ENCODE measurements at places on chromosomes 11 and 22.
A peak's percentile ranks its signal among the peaks of the same experiment; 100 is the strongest.

DNA sequence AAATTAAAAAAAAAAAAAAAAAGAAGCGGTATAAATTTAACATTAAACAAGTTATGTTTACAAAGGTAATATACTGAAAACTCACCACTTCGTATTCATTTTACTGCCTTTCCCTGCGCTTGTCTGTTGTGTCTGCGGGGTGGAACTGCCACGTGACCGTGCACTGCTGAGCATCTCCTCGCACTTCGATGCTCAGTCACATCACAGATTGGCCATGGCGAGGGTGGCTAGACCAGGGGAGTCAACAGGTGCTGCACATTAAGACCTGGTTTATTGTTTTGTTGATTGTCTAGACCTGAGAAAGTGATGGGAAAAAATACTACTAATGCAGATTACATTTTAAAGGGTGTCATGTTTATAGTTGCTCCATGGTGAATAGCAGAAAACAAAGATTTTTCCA is 22.8 kb upstream of the TUB start:
- DNase-seq = no peak

DNA sequence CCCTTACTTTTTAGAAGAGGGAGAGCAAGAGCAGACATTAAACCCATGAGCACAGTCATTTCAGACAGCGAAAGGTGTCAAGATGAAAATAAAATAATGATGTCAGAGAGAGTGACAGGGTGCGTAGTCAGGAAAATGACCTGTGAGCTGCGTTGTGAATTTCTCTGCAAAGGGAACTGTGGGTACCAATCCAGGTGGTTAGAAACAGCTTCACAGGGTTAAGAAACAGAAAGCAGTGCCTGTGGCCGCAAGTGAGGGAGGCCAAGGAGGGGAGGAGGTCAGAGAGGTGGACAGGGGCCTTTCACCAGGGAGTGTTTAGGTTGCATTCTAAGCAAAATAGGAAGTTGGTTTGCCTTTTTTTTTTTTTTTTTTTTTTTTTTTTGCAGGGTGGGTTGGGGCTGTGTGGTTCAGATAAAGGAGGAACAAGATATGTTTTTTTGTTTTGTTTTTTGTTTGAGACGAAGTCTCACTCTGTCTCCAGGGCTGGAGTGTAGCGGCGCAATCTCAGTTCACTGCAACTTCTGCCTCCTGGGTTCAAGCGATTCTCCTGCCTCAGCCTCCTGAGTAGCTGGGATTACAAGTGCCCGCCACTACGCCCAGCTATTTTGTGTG is 7.9 kb downstream of the TIGD3 start:
- no peak for DNase-seq

DNA sequence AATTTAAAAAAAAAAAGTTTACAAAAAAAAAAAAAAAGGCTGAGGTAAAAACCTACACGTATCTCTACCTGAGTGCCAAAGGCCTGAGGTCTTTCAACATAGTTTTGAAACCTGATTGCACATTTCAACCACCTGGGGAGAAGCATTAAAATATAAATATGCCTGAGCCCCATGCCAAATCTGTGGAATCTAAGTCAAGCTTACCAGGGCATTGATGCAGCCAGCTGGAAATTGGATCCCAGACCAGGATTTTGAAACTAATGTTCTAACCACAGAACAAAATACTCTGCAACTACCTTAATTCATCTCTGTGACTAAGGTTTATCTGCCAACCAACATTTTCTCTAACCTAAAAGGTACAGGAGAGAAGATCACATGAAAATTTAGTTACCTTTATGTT is 38.8 kb upstream of the CHRNA10 start:
- DNase-seq = no peak

GRCh38 chr11:122656631-122657101 is 1.1 kb downstream of the UBASH3B start:
- no peak for DNase-seq

DNA sequence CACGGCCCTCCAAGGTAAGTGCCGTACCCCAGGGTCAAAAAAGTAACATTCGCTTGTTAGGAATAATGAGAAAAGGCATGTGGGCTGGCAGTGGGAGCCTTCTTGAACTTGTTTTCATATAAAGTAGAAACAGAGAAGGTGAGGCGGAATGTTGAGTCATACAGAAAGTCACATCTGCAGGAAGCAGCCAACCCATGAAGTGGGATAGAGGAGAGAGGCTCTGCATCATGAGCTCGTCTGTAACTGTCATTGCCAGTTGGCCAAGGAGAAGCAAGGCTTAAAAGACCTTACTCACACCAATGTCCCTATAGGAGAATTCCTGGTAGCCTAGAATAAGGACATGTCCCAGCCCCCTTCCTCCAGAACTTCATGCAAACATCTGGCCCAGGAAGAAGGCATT is 253.3 kb downstream of the BUD13 start:
- DNase-seq = no peak

GRCh38 chr11:2700415-2701211 is 819 bp upstream of the KCNQ1OT1 start:
- DNase-seq = peak; percentile 5

- DNase-seq = no peak
These were observed 100.3 kb upstream of the TEAD1 start for GRCh38 chr11:12573707-12574485.

GRCh38 chr11:45918331-45918941 is 759 bp upstream of the PEX16 start:
- peak; percentile 41 for DNase-seq

- peak; percentile 19 for DNase-seq
These were observed 199.9 kb downstream of the DSCAML1 start for GRCh38 chr11:117597071-117597470.

GRCh38 chr22:29079218-29079901 is 6.5 kb downstream of the KREMEN1 start:
- no peak for DNase-seq

- DNase-seq = no peak
These were observed 28.4 kb upstream of the BMAL1 start for GRCh38 chr11:13249177-13249576.

DNA sequence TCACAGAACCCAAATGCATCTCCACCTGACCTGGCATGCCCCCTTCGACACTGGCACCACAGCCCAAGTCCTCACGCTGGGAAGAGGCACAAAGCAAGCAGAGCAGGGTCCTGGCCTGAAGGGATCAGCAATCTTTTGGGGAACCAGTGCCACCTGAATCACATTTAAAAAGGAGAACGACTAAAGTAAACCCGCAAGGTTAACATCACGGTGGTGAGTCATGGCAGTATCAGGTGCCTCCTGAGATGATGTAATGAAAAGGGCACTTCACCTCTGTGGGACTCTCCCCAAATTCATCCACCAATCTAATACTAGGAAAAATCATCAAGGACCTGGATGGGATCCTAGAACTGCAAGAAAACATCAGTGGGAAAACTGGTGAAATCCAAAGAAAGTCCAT is 44.9 kb downstream of the PACSIN2 start:
- no peak for DNase-seq
